T-helper 9 cell (primary cell): ENCODE measurements at places on chromosomes 2 and 18.

DNA sequence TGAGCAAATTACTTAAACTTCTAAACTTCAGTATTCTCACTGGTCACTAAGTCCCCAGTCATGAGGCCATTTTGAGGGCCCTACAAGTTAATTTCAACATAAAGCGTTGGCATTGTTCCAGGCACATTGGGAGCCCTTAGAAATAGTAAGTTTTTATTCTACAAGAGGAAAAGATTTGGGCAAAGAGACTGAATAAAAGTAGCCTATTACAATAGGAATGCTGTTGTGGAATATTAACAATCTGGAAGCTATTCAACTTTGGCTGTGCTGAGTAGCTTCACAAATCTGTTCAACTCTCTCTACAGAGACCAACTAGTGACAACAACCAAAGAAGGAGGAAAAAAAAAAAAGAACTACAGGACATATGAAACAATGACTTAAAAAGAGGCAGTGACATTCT, 1287.5 kb upstream of the NXPH2 start:
- DNase-seq: no peak

DNA sequence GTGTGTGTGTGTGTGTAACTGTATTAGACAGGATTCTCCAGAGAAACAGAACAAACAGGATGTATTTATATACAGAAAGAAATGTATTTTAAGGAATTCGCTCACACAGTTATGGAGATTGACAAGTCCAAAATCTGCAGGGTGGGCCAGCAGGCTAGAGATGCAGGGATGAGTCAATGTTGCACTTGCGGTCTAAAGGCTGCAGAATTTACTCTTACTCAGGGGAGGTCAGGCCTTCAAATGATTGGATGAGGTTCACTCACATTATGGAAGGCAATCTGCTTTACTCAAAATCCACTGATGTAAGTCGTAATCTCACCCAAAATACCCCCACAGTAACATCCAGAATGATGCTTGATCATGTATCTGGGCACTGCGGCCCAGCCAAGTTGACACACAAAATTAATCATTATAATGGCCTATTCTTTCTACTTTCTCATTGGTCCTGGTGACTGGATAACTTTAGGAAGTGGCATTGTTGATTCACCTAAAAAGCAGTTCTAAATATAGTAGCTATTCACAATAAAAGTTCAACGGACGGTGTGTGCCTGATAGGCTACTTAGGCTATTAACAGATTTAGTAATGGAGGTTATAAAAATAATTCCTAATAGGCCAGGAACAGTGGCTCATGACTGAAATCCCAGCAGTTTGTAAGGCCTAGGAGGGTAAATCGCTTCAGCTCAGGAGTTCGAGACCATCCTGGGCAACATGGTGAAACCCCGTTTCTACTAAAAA, 40.6 kb upstream of the ACYP2 start:
- no peak for DNase-seq

DNA sequence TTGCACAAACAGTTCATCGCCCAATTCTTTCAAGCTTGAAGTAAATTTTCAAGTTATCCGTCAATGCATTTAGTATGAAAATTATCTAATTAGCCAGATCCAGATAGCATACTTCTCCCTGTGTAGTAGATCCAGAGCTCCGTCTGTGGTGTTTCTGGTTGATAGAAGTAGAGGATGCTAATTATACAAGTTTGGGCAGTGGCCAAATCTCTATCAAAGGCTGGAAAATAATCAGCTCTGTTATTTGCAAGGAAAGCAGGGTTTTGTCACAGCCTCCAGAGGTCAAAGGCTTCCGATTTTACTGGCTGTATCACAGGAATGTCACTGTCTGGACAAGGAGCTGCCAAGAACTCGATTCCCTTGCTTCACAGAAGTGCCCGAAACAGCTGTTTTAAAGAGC, 28.6 kb downstream of the LRRC30 start:
- no peak for DNase-seq

GRCh38 chr2:19670303-19670702, 231.5 kb downstream of the TTC32 start:
- DNase-seq: no peak

- no peak for DNase-seq
Measured at GRCh38 chr2:239495175-239495574, 94.4 kb upstream of the HDAC4 start.

DNA sequence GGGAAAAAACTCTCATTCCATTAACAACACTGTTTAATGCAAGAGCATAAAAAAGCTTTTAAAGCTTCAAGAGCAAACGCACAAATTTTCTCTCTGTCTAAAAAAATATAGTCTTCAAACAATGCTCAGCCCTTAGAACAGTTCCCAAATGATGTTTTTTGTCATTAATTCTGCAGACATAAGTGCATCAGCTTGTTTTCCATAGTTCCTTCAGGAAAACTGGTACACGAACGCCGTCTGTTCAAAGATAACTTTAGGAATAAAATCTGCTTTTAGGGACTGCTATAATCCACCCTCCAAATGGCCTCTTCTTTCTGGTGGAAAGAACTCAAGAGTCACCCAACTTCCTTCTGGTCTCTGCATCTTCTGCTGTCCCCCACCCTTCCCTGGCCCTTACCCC, 98.2 kb upstream of the SLC66A3 start:
- no peak for DNase-seq

- DNase-seq: no peak
Measured at GRCh38 chr2:73133566-73134197, 20.9 kb upstream of the RAB11FIP5 start.

GRCh38 chr2:1688161-1688560, 56.2 kb downstream of the PXDN start:
- DNase-seq: no peak

- DNase-seq: no peak
Measured at GRCh38 chr2:237920673-237921072, 46.1 kb upstream of the UBE2F start.

- DNase-seq: no peak
Measured at GRCh38 chr2:240229603-240230235, 89.3 kb upstream of the OTOS start.

DNA sequence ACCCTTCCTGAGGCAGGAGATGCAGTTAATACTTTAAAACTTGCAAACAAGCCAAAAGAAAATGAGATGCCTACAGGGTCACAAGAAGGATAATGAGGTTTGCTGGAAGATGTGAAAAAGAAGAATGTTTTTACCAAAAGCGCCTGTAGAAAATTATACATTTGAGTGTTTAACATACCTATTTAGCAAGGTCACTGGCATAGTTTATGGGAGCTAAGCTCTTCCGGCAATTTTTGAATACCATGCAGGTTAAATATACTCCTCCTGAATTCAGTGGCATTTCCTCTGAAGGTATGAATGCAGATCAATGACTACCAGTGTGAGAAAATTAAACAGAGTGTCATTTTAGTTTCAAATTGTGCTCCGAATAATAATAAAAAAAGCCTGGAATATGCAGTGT, 21.2 kb upstream of the MAP3K20 start:
- no peak for DNase-seq

GRCh38 chr2:219448776-219449341, 14.2 kb downstream of the SPEG start:
- DNase-seq: no peak

DNA sequence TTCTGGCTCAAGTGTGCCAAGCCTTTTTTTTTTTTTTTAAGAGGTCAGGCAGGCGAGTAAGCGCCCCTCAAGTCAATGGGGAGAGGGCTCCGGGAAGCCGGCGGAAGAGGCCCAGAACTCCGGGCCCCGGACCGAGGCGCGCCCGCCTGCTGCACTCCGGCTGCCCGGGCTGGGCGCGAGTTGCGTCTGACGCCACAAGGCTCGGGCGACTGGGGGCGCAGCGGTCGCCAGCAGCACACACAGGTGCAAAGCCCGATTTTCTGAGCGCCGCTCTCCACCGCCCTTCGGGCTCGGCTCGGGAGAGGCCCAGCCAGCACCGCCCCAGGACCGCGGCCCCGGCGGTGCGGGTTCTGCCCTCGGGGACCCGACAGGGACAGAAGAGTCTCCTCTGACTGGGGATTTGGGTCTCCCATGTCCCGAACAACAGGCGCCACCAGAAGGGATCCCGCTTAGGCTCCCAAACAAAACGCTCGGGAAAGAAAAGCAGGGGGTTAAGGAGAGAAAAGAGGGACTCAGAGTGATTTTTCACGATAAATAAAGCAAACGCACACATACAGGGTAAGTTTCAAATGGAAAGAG, 787 bp downstream of the ERBB4 start:
- DNase-seq: no peak

DNA sequence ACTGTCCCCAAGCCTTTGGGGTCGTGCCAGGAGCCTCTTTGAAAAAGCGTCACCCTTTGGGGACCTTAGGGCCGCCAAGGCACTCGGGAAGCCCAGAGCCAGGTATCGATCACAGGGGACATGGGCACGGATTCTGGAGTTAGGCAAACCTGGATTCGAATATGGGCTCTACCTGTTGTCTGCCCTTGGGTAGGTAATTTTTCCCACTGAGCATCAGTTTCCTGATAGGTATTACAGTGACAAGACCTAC, 9.3 kb downstream of the TMEM198 start:
- DNase-seq: no peak

GRCh38 chr2:5437375-5437774, 254.8 kb upstream of the SOX11 start:
- DNase-seq: no peak

DNA sequence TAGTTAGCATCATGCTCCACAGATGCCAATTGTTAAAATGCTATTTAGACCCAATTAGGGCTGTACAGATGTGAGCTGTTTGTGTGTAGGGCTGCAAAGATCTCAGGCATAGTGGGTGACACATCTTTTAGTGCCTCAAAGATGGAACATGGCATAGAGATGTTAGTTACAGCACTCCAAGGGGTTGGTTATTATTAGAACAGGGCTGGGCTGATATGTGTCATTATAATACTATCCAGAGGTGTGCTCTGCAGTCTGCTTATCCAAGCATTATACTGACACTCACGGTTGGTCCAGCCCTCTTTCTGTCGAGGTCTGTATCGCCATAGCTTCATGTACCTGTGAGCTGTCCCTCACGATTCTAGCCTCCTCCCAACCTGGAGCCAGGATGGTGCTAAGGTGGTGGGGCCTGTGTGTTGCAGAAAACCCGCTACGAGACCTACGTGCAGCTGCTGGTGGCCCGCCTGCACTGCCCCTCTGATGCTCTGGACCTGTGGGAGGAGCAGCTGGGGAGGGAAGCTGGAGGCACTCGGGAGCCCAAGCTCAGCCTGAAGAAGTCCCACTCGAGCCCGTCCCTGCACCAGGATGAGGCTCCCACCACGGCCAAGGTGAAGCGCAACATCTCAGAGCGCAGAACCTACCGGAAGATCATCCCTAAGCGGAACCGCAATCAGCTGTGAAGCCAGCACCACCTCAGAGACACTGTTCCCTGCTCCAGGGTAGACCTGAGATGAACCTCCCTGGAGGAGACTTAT, 27.1 kb downstream of the PSD4 start:
- no peak for DNase-seq

DNA sequence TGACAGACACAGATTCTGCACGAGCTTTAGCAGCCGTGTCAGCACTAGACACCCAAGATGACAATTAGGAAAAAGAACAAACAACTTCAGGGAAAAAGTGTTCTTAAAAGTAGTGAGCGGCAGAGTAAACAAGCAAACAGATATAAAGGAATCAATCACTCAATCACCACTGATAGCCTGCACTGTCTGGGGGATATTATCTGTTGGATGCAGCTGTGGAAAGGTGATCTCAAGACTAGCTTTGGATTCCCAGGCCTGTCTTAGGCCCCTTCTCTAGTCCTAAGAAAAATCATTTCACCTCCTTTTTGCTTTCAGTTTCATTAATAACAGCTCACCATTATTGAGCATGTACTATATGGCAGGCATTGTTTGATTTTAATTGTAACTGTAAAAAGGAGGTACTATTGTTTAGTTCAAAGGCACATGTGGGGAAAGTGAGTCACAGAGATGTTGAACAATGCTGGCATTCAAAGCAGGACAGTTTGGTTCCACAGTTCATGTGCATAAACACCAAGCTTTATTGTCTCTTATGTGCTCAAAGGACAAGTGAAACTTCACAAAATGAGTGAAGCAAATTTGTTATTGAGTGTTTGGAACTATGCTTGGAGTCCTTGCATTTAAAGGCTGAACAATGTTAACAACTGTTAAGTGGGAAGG, 147.3 kb upstream of the TCF4 start:
- no peak for DNase-seq

- no peak for DNase-seq
Measured at GRCh38 chr2:237818066-237818473, 19.5 kb downstream of the RBM44 start.

DNA sequence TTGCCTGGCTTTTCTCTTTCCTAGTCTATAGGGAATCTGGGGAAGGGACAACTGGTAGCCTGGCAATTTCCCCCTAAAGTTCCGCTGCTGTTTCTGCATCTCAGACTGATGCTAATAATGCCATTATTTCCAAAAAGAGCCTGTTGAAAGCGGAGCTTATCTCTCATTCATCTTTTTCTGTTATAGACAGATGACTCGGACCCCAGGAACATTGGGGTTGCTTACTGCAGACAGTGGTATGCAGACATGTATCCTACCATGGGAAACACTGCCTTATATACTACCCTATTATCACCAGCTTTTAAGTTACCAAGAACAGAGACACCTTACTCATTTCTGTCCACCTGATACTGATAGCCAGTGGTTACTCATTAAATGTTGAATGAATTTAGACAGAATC, 15.3 kb downstream of the ETAA1 start:
- no peak for DNase-seq

DNA sequence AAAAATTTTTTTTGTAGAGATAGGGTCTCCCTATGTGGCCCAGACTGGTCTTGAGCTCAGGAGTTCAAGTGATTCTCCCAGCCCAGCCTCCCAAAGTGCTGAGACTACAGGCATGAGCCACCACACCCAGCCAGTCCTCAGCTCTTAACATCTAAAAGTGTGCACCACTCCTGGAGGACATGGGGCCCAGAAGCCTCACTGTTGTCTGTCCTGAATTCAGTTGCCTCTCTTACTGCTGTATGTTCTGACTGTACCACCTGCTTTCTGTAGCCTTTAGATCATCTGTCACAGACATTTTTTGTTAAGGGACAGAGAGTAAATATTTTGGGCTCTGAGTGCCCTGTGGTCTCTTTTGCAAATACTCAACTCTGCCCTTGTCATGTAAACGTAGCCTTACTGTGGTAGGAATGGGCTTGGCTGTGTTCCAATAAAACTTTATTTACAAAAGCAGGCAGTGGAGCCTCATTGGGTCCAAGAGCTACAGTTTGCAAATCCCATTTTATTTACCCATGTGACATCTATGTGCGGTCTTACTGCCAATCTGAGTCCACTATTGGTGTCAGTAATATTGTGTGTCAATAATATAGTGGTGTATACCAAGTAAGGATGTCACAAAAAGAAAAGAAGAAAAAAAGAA, 38.1 kb downstream of the TMEM37 start:
- DNase-seq: no peak

DNA sequence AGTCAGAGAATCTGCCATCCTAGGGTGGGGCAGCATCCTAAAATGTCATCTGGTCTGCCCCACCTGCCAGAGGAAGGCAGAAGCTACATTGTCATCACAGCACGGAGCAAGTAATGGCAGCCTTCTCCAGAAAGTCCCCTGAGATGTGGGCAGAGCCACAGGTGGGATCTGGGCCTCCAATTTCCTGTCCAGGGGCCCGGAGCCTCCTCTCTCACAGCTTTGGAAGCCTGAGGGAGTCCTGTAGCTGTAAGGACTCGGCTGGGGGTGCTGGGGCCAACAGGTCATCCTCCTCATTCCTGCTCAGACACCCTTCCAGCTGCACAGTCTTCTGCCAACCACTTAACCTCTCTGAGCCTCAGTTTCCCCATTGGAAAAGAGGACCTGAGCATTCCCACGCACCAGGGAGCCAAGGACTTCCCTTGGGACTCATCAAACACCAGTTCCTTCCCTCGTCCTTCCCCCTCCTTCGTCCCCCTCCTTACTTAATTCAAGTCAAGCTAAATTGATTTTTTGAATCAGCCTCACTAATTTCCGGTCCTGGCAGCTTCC, 48.6 kb upstream of the ID2 start:
- no peak for DNase-seq

- no peak for DNase-seq
Measured at GRCh38 chr2:139201516-139201915, 421.3 kb upstream of the NXPH2 start.
